Right forelimb (tissue), 1 donor: ENCODE measurements at places on chromosomes 12 and 14.

DNA sequence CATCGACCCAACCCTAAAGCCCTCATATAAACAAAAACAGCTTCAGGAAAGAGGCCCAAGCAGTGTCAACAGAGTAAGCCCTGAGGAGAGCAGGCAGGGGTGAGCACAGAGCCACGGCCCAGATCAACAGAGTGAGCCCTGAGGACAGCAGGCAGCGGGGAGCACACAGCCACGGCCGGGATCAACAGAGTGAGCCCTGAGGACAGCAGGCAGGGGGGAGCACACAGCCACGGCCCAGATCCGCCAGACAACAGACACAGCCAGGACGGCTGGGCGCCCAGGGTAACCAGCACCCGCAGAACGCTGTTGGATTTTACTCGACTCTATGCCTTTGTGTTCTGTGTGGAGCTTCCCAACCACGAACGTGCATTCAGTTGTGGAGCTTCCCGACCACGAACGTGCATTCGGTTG lies 15.0 kb downstream of the CCDC85C start:
- DNase-seq = no peak

DNA sequence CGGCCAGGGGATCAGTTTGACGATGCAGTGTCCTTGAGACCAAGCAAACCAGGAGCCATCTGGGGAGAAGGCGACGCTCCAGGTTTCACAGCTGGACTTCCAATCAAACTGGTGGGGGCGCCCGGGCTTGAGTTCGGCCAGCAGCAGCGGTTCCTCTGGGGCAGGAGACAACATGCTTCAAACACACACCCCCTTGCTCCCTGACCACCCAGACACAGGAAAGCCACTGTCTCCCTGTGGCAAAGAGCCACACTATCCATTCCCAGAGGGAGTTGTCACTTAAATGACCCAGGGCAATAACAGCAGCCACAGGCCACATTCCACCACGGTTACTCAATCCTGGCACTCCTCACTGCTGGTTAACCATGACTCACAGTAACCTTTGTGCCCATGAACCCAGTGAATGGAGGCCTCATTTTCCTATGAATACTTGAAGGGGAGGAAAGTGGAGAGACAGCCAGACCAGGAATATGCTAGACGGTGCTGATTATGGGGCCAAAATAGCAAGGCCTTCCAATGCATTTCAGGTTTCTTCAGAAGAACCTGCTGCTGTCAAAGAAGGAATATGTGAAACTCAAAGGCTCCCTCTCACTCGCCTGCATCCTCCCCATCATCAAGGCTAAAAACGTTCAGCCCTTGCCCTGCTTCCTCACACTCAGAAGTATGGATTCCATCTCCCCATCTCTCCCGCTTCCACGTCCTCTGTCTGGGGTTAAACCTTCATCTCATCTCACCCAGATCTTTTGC lies 8.5 kb downstream of the WSB2 start:
- DNase-seq = peak; percentile 63

GRCh38 chr12:91381309-91381804 lies 198.7 kb upstream of the DCN start:
- peak; percentile 82 for DNase-seq

GRCh38 chr12:48678551-48679185 lies 3.4 kb downstream of the KANSL2 start:
- no peak for DNase-seq

GRCh38 chr12:45883187-45883586 lies 107.2 kb downstream of the SCAF11 start:
- DNase-seq = no peak

DNA sequence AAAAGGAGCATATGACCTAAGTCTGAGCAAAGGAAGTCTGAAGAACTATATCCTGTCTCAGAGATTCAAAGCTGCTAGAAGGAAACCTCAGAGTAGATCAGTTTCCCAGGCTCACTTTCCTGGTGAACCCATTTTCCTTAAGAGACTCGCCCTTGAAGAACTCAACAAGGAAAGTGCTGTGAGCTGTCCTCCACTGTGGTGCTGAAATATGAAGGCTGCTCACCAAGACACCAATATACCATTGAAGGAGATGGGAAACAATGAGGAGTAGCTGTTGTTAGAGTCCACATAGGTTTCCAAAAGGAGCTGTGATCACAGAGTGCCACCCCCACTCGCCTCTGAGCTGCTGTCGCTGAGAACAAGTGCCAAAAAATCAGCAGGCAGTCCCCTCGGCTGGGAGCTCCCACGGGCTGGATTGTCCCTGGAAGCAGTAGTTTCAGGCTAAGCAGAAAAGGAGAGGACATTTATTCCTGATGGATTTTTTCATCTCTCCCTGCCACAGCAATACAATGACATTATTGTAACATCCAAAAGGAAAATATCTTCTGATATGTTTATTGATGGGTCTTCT lies 282.1 kb downstream of the RPS29 start:
- DNase-seq = peak; percentile 58

DNA sequence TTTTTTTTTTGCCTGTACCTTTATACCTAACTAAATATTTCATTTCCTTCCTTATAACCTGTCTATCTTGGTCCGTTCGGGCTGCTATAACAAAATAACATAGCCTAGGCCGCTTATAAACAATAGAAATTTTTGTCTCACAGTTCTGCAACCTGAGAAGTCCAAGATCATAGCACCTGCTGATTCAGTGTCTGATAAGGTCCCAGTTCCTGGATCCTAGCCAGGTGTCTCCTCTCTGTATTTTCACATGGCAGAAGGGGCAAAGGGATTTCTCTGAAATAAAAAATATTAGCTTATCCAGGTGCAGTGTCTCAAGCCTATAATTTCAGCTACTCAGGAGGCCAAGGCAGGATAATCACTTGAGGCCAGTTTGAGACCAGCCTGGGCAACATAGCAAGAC lies 1046.6 kb upstream of the USP15 start:
- no peak for DNase-seq

GRCh38 chr12:32475724-32476123 lies 76.4 kb downstream of the FGD4 start:
- no peak for DNase-seq

GRCh38 chr12:56723889-56724700 lies 1.0 kb downstream of the NACA start:
- DNase-seq = no peak

GRCh38 chr12:94128280-94128679 lies 20.1 kb upstream of the PLXNC1 start:
- no peak for DNase-seq

DNA sequence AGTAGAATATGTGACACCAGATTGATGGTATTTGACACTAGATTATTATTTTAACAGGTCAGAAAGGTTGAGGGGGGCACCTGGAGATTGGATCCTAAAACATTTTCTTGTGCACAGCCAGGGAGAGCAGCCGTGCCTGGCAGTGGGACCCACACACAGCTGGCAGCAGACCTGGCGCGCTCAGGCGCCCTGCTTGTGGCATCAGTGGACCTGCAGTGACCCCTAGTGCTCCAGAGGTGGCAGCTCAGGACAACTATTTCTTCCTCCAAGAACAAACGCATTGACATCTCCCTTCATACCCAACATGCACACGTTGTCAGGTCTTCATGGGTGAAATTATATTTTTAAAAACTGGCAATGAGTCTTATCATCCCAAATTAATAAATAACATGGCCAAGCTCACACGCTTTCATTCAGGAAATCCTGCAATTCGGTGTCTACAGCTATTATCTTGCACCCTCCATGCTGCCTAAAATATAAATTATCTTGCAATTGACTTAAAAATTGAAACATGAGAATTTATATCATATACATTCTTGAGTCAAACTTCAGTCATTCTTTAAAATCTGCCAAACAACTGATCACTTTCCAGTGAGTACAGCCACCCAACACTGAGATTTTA lies 7.7 kb upstream of the TMEM132D start:
- DNase-seq = peak; percentile 81

DNA sequence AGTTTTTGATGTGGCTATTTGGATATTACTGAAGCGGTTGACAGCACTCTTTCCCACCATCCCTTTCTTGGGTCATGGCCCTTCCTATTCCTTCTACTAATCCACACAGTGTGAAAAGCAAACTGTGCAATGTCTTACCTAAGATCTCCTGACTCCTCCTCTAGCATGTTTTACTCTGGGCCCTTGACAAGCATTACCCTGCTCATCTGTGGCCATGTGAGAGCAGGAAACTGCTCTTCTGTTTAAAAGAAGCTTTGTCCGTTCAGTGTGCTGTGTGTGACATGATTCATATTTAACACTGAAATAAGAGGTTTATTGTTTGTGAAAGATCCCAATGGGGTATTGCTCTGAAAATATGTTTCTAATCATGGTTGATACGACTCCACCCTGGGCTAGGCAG lies 1022.5 kb downstream of the AACS start:
- no peak for DNase-seq

DNA sequence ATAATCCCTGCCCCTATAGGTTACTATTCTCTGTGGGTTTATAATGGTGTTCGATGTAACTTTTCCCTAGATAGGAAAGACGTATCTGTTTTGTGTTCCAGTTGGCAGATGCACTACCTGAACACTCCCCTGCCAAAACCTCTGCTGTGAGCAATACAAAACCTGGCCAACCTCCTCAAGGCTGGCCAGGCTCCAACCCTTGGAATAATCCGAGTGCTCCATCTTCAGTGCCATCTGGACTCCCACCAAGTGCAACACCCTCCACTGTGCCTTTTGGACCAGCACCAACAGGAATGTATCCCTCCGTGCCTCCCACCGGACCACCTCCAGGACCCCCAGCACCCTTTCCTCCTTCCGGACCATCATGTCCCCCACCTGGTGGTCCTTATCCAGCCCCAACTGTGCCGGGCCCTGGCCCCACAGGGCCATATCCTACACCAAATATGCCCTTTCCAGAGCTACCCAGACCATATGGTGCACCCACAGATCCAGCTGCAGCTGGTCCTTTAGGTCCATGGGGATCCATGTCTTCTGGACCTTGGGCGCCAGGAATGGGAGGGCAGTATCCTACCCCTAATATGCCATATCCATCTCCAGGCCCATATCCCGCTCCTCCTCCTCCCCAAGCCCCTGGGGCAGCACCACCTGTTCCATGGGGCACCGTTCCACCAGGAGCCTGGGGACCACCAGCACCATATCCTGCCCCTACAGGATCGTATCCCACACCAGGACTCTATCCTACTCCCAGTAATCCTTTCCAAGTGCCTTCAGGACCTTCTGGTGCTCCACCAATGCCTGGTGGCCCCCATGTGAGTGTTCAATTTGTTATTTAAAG lies 11.3 kb downstream of the MAPK1IP1L start:
- DNase-seq = no peak

DNA sequence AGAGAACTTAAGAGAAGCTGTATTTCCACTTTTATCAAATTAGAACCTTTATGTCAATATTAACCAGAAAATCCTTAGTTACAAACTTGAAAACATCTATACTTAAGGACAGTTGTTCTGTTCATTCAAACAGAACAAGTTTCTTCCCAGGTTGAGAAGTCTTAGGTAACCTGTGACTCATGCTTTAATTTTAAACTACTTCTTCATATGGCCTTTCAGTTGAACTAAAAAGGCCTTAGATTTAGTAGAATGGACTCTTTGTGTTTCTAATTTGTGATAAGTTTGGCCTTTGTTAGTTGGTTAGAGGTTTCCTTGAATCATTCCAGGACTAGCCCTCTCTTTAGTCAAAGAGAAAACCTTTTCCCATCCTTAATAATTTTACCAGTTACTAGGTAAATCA lies 274.2 kb downstream of the FUT8 start:
- no peak for DNase-seq

- no peak for DNase-seq
Measured at GRCh38 chr14:66650491-66650911, 142.6 kb downstream of the GPHN start.

GRCh38 chr14:104852280-104852663 lies 12.8 kb upstream of the CEP170B start:
- no peak for DNase-seq

DNA sequence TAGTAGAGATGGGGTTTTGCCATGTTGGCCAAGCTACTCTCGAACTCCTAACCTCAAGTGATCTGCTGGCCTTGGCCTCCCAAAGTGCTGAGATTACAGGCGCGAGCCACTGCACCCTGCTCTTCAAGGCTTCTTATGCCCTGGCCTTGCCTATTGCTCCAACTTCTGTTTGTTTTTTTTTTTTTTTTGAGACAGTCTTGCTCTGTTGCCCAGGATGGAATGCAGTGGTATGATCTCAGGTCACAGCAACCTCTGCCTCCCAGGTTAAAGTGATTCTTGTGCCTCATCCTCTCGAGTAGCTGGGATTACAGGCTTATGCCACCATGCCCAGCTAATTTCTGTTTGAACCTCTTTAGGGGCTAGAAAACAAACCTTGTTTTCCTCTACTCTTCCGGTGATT lies 6.0 kb upstream of the ABCD4 start:
- DNase-seq = no peak

GRCh38 chr12:116916714-116917114 lies 6.0 kb downstream of the FBXW8 start:
- DNase-seq = no peak

- DNase-seq = no peak
Measured at GRCh38 chr14:86766469-86766868, 1226.5 kb downstream of the GALC start.

DNA sequence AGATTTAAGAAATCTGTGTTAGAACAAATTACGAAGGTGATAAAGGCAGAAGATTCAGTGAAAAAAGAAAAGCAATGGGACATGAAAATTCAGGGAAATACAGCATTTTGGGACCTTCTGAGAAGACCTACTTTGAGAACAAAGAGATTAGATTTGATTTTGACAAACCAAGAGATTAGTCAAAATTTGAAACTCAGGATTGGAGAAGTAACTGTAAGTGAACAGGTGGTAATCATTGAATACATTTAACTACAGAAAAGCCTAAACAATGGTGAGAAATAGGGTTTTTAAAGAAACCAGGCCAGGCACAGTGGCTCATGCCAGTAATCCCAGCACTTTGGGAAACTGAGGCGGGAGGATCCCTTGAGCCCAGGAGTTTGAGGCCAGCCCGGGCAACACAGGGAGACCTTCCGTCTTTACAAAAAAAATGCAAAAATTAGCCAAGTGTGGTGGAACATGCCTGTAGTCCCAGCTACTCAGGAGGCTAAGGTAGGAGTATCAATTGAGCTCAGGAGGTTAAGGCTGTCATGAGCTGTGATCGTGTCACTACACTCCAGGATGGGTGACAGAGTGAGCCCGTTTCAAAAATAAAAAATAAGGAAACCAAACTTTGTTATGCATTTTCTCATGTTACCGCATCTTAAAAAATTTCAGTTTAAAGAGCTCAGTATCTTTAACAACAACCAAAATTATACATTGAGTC lies 8.9 kb upstream of the SAV1 start:
- no peak for DNase-seq

DNA sequence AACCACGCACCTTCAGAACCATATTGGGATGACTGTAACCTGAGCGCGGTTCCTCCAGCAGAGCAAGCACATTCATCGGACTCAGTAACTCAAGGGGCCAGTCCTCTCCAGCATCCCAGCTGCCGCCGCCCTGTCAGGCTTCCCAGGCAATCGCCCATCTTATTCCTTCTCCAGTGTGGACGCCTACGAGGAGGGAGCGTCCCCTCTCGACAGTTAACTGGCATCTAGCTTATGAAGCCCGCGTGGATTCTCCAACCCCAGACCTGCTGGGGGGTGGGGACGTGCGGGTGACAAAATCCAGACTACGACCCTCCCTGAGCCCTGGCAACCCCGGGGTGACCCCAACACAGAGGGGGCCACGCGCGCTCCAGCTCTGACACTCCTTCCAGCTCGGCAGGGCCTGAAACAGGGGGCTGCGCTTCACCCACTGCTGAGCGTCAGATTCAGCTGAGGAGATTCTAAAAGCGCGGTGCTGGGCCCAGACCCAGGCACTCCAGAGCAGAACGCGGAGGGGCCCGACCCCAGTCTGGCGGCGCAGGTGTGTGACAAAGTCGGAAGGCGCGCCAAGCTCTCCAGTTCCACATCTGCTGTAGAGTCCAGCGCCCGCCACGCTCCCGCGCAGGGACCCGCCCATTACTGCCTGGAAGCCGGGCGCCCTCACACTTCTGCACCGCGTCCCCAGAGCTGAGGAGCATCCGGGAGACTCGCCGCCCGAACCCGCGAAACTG lies 43.9 kb upstream of the ESR2 start:
- DNase-seq = no peak
